ENCODE measurements at places on chromosomes 2 and 18.

DNA sequence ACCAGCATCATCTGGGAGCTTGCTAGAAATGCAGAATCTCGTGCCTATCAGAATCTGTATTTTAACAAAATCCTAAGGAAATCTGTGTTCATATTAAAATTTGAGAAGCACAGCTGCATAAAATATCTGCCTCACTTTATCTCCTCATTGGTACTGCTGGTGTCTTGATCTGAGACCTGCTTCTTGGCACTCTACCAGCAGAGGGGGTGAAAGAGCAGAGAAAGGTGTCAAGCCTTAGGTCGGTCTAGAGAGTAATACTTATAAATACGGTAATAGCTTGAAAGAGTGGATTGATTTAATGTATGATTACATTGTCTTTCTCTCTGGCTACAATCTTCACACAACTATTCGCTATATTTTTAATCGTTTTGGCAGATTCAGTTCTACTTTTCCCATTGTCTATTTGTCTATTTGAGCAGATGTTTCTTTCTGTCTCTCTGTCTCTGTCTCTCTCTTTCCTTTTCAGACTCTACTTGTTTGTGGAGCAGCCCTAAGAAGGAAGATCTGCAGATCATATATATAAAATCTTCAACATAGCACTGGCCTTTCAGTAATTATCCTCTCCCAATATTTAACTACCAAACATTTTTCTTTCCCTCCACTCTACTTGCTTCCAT lies 1.7 kb upstream of the GCG start:
- DNase-seq = no peak

- no peak for DNase-seq
Measured at GRCh38 chr2:62202019-62202722, 6.3 kb downstream of the B3GNT2 start.

DNA sequence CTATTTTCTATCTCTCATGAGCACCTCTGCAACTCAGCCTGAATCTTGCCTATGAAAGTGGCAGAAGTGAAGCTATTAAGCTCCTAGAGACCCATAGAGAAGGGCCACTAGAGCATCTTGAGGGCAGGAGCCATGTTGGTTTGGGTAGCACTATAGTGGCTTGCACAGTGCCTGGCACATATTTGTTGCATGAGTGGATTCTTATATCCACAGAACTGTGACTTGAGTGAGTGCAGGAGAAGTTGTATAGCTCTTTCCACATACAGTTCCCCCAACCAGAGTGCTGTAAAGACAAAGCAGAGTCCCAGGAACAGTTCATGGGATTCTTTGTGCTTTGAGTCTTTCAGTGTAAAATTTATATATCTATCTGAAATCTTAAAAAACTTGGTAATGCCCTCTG lies 205.5 kb upstream of the FOSL2 start:
- no peak for DNase-seq

- DNase-seq = no peak
Measured at GRCh38 chr2:182186132-182186735, 200.6 kb downstream of the PPP1R1C start.

DNA sequence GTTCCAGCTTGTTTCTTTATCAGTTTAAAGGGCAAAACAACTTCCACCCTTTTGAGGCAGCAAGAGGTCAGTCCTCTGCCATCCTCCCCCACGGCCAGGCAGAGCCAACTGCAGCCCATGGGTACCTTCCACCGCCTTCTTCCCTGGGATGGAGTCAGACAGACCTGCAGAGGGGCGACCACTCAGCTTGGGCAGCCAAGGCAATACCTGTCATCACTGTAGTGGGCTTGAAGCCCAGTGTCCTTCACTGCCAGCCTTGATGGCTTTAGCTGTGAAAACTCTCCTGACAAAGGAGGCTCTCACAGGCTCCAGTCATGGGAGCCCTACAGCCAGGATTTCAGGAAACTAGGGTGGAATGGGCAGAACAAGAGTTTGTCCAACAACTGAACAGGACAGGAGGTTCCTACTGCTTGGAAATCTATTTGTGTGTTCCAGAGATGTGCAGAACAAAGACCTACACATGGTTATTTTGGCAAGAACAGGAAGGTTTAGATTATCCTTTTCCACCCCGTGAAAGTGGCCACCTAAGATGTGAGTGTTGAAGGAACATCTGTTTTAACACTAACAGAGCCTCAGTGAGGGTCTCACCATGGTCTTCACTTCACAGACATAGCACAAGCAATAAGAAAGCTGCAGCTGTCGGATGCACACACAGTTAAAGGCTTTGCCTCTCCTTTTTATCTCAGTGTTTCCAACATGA lies 93.9 kb upstream of the RMDN2 start:
- DNase-seq = no peak
